Esophagus muscularis mucosa (tissue), 4 donors: ENCODE measurements at places on chromosomes 16 and 17. TPM values are rescaled to one million over a fixed set of nuclear protein-coding genes. Genes with fewer than 3 reads are reported as not detected.

The USP31 gene
- 29.1 TPM for total RNA-seq

The NR1D1 gene
- total RNA-seq: 14.4 TPM

GRCh38 chr16:1590366-1590765 is 21.5 kb downstream of the IFT140 start:
- no peaks in the 10 kb centered on the region for H3K27me3 ChIP-seq
- H3K36me3 ChIP-seq: peaks cover 45% of the 10 kb centered on the region

The RASD1 gene
- total RNA-seq: 13.2 TPM

The MT1H gene
- total RNA-seq: not detected

GRCh38 chr16:80948886-80949493 is 57.7 kb downstream of the CMC2 start:
- no peaks in the 10 kb centered on the region for H3K36me3 ChIP-seq
- no peak overlapping the region for H3K4me3 ChIP-seq
- H3K27ac ChIP-seq: no peak overlapping the region
- DNase-seq: peak; percentile 70

DNA sequence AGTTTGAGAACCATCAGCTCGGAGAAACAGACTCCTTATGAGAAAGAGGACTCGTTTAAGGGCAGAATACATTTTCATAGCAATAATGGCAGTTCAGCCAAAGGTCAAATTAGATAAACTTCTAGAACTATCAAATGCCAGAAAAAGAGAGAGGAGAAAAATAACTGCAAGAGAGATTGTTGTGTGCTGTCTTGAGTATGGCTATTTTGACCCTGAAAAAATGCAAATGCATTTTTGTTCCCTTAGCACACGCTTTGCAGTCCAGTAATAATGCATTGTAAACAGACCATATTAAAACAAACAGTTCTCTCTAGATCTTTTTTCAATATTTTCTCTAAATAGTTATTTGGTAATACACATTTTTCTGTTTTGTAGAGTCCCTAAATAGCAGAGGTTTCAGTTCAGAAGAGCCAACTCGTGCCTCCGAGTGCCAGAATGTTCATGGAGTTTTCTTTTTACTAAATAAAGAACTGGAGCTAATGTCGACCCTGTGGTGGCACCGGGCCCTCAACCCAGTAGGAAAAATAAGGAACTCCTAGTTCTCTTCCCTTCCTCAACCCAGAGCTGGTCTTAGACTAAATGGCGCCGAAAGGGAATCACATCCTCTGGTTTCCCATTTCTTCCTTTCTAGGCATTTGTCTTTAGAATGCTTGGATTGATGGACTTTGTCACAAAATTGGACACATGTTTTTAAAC is 298.0 kb downstream of the MAP2K4 start:
- H3K36me3 ChIP-seq: no peaks in the 10 kb centered on the region
- no peaks in the 10 kb centered on the region for H3K27me3 ChIP-seq
- no peak for DNase-seq
- no peak overlapping the region for H3K4me3 ChIP-seq
- H3K4me1 ChIP-seq: peaks cover 6% of the 10 kb centered on the region

The ALOX12 gene
- total RNA-seq: not detected

The HSF4 gene
- total RNA-seq: 61.9 TPM

DNA sequence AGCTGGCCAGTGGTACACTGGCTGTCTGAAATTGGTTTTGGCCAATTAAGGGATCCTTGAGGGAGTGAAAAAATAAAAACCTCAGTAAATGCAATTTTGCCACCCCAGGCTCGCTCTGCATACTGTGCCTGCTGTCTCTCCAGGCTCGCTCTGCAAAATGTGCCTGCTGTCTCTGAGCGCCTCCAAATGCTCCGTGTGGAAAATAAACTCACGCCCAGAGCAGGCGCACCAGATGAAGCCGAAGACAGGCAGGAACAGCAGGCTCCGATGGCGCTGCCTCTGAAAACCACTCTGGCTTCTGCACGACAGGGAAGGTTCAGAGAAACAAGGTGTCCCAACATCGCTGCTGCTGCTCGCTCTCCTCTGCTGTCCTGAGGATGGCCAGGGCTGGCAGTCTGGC is 29.1 kb downstream of the SNN start:
- H3K4me1 ChIP-seq: no peaks in the 10 kb centered on the region
- H3K27me3 ChIP-seq: no peaks in the 10 kb centered on the region
- no peak for DNase-seq
- no peak overlapping the region for H3K27ac ChIP-seq
- H3K4me3 ChIP-seq: no peak overlapping the region

DNA sequence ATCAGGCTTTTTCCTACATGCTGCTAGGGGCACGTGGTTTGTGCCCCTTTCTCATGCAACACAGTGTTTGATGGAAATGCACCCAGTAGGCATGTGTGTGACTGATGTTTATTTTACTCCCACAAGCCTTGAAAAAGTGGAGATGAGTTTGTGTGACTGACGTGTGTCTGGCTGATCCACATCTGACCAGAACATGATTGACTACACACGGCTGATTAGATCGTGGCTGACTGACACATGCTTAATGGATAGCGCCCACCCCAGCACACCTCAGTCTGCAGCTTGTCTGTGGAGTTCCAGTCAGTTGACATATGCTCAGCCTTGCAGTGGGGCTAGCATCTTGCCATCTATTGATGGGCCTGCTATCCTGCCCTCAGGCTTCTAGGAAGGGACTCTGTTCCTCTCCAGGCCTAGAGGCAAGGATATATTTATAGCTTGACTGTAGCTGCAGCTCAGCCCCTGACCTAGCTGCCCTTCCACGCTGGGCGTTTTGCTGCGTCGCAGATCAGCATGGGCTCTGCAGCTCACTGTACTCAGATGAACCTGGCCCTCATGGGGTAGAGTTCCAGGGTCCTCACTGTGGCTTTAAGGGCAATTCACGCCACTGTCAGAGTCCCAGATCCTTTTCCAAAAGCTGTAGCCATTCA is 112.3 kb downstream of the HS3ST2 start:
- DNase-seq: no peak
- no peaks in the 10 kb centered on the region for H3K4me1 ChIP-seq
- H3K27me3 ChIP-seq: peaks cover 43% of the 10 kb centered on the region
- H3K4me3 ChIP-seq: no peak overlapping the region

DNA sequence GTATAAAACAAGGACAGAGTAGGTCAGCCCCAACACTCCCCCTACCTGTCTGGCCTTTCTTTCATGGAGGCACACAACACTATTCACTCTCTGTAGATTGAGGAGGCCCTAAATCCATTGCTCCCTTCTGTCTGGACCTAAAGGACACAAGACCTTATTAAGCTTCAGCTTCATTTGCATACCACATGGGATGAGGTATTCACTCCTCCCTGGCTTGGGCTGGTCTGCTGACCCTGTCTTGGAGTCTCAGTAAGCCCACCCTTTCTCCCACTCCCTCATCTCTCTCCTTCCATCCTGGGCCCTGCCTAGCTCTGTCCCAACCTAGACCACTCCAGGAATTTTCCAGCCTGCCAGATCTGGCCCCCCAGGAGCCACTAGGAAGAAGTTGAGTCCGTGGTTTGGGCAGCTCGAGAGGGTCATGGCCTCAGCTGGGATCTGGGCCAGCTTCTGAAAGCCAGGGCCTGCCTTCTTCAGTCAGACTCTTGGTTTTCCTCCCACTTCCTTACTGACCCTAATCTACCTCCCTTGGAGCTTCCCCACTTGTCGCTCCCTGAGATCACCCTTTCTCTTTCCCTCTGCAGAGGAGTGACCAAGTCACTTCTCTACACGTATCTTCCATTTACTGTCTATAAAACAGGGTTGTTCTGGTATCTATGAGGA is 6.5 kb upstream of the LLGL1 start:
- H3K36me3 ChIP-seq: no peaks in the 10 kb centered on the region
- H3K27ac ChIP-seq: no peak overlapping the region
- no peak for DNase-seq
- no peak overlapping the region for H3K4me3 ChIP-seq

GRCh38 chr16:6341981-6342380 is 990.7 kb upstream of the RBFOX1 start:
- H3K4me3 ChIP-seq: no peak overlapping the region
- H3K27me3 ChIP-seq: no peaks in the 10 kb centered on the region
- no peak for DNase-seq
- no peaks in the 10 kb centered on the region for H3K4me1 ChIP-seq

DNA sequence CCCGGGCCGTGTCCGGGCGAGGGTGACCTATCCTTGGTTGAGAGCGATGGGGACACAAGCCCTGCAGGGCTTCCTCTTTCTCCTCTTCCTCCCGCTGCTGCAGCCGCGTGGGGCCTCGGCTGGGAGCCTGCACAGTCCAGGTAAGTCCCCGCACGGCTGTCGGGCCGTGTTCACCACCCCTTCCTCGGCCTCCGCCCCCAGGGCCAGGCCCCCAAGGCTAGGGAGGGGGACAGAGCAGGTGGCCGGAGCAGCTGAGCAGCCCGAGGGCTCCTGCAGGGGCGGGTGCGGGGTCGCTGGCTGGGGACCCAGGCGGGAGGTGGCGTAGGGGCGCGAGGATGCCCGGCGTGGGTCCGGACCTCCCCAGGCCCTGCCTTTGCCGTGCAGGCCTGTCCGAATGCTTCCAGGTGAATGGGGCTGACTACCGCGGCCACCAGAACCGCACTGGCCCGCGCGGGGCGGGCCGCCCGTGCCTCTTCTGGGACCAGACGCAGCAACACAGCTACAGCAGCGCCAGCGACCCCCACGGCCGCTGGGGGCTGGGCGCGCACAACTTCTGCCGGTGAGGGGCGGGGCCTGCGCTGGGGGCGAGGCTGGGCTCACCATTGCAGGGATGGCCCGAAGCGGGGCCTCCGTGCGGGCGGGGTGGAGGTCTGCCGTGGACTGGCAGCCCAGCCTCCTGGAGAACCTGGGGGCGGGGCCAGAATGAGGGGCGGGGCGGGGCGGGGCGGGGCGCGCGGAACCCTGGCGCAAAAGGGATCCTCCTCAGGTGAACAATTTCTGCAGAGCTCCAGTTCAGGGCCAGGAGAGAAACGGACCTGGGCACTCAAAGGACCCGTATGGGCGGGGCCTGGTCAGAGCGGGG is 631 bp downstream of the KREMEN2 start:
- peaks cover 92% of the 10 kb centered on the region for H3K27me3 ChIP-seq
- H3K4me1 ChIP-seq: peaks cover 62% of the 10 kb centered on the region
- H3K4me3 ChIP-seq: peak overlapping the region; percentile 50
- no peaks in the 10 kb centered on the region for H3K36me3 ChIP-seq

The KRTAP2-1 gene
- total RNA-seq: not detected

DNA sequence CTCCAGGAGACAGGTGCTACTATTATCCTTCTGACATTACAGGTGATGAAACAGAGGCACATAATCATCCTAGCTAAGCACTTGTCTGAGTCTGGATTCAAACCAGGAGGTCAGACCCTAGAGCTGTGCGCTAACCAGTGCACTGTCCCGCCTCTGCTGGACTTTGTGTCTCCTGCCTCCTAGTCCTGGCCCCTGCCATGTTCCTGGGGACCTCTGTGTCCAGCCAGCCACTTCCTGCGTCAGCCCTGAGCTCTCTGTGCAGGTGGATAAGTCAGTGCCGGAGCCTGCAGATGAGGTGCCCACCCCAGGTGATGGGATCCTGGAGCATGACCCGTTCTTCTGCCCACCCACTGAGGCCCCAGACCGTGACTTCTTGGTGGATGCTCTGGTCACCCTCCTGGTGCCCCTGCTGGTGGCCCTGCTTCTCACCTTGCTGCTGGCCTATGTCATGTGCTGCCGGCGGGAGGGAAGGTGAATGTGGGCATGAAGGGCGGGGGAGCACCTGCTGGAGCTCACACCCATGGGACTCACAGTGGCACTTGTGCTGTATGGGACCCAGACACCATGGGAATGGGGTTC is 4.2 kb downstream of the SGCA start:
- DNase-seq: no peak
- peak overlapping the region; percentile 96 for H3K27ac ChIP-seq
- H3K27me3 ChIP-seq: no peaks in the 10 kb centered on the region
- H3K4me1 ChIP-seq: peaks cover 75% of the 10 kb centered on the region
- H3K36me3 ChIP-seq: no peaks in the 10 kb centered on the region

- no peak for DNase-seq
- H3K36me3 ChIP-seq: no peaks in the 10 kb centered on the region
- no peaks in the 10 kb centered on the region for H3K27me3 ChIP-seq
- H3K27ac ChIP-seq: no peak overlapping the region
- no peaks in the 10 kb centered on the region for H3K4me1 ChIP-seq
- H3K4me3 ChIP-seq: no peak overlapping the region
Measured at GRCh38 chr17:70271672-70272071, 102.3 kb downstream of the KCNJ2 start.

- peak overlapping the region; percentile 76 for H3K27ac ChIP-seq
- H3K27me3 ChIP-seq: no peaks in the 10 kb centered on the region
- H3K4me3 ChIP-seq: peak overlapping the region; percentile 80
- peaks cover 28% of the 10 kb centered on the region for H3K36me3 ChIP-seq
- peaks cover 25% of the 10 kb centered on the region for H3K4me1 ChIP-seq
Measured at GRCh38 chr17:31900877-31901276, 631 bp downstream of the UTP6 start.

GRCh38 chr17:8707332-8708024 is 37.2 kb downstream of the CCDC42 start:
- DNase-seq: no peak
- peaks cover 6% of the 10 kb centered on the region for H3K4me1 ChIP-seq
- no peaks in the 10 kb centered on the region for H3K36me3 ChIP-seq
- no peaks in the 10 kb centered on the region for H3K27me3 ChIP-seq
- no peak overlapping the region for H3K27ac ChIP-seq

- peak overlapping the region; percentile 98 for H3K27ac ChIP-seq
- no peaks in the 10 kb centered on the region for H3K36me3 ChIP-seq
- peak overlapping the region; percentile 28 for H3K4me3 ChIP-seq
- no peaks in the 10 kb centered on the region for H3K27me3 ChIP-seq
Measured at GRCh38 chr17:57892820-57893595, 43.2 kb upstream of the MRPS23 start.

DNA sequence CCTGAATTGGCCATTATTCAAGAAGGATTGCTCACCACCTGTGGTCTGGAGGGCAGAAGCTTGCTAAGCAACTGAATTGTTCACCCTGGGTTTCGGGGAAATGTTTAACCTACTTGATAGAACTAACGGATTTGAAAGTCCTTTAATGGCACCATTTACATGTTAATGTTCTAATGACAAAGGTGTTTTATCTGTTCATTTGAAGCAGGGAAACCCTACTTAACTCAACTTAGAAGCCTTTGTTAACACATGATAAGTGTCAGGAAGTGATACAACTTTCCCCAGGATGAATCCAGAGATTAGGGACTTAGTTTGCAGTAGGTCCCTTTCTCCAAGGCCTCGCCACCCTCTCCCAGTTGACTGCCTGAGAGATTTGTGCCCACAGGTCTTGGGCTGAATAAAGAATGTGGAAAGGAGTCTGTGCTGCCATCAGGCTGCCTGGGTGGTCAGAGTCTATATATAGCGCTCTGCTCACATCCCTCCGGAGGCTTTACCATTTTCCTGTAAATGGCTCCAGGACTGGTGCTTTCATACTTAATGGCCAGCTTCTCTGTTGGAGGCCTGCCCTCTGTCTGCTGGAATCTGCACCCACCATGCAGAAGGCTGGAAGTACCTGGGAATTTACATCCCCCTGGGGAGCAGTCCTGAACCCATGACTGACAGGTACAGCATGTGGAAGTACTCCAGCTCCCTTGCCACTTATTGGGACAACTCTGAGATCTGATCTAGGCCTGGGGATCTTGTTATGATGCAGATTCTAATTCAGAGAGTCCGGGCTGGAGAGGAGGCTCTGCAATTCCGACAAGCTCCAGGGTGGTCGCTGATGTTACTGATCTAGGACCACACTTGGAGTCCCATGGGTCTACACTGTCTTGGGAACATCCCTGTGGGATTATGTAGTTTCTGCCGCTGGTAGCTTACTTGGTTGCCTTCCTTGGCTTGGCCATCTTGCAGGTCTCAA is 99.9 kb downstream of the ASIC2 start:
- DNase-seq: no peak
- no peak overlapping the region for H3K4me3 ChIP-seq
- no peaks in the 10 kb centered on the region for H3K27me3 ChIP-seq
- no peaks in the 10 kb centered on the region for H3K36me3 ChIP-seq
- H3K4me1 ChIP-seq: no peaks in the 10 kb centered on the region

GRCh38 chr16:79610771-79611170 is 10.2 kb upstream of the MAF start:
- DNase-seq: no peak
- H3K27me3 ChIP-seq: no peaks in the 10 kb centered on the region
- peaks cover 6% of the 10 kb centered on the region for H3K4me1 ChIP-seq
- no peaks in the 10 kb centered on the region for H3K36me3 ChIP-seq
- no peak overlapping the region for H3K27ac ChIP-seq
- no peak overlapping the region for H3K4me3 ChIP-seq
